ENCODE measurements at places on chromosomes 4 and X.

DNA sequence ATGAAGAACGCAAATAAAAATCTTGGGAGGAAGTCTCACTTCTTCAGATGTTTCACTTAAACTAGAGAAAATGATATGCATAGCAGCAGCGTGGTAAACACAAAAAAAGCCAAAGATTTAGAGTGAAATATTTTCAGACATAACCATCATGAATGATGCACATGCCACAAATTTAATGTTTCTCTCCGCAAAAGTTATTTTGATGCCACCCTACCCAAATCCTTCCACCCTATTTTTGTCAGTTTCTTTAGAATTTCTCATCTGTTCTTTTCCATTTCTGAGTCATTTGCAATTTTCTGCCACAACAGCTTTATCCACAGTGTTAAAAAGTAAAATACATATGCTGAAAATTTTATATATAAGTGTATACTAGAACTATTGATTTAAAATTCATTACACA, 1663.7 kb upstream of the ADGRL3 start:
- no peak for DNase-seq

DNA sequence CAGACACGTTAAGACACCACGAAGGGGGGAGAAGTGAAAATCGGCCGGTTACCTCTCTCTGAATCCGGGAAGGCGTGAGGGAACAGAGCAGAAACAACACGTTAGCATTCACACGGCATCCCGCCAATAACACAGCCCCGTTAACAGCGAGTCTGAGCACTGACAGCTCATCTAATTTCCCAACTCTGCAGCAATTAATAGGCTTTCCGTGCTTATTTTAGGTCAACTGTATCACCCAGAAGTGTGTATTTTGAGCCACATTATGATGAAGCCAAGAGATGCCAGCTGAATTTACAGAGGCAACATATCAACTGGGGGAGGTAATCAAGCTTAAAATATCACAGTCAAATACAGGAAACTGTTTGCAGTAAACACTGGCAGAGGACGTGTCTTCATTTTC, 92.6 kb downstream of the NSUN7 start:
- no peak for DNase-seq

DNA sequence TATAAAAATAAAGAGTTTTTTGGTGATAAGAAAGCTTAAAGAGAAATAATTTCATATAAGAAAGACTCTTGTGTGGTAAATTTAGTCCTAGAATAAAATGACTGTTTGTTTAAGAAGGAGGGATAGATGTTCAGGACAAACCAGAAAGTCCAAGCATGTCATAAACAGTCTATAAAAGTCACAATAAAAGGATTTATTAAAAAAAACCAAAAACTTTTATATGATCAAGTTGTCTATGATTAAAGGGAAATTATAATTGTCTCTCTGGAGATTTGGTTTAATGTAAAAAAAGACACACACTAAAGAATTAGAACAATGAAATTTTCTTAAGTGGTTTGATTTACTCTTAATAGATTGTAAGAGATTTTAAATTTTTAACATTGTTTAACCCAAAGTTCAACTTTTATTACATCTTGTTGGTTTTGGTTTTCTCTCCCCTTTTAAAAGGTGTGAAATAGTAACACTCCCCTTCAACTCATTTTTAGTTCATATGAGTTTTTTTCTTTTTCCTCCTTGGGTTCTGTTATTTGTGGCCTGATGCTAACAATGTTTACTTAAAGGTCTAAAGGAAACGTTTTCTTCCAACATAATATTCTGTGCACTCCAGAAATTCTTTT, 89.7 kb downstream of the PDHA2 start:
- DNase-seq: no peak

GRCh38 chr4:128866269-128866668, 56.8 kb downstream of the JADE1 start:
- no peak for DNase-seq

- DNase-seq: no peak
These were observed 63.9 kb downstream of the TRMT44 start for GRCh38 chr4:8504279-8505007.

GRCh38 chr4:108030332-108030731, 40.6 kb downstream of the HADH start:
- DNase-seq: no peak

DNA sequence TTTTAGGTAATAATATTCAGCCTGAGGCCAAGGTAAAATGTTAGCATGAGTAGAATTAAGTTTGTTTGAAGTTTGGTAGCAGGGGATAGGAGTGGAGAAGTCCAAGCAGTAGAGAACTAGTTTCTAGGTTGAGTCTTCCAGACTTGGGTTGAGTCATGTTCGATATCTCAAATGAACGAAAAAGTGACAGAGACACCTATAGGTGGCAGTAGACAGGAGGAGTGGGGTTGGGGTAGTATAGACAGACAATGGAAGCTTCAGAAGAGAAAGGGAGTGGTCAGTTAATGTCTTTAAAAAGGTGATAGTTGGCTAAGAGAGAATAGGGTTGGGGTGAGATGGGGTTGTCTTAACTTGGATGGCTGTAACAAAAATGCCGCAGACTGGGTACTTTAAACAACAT, 58.7 kb upstream of the EMCN start:
- DNase-seq: no peak

DNA sequence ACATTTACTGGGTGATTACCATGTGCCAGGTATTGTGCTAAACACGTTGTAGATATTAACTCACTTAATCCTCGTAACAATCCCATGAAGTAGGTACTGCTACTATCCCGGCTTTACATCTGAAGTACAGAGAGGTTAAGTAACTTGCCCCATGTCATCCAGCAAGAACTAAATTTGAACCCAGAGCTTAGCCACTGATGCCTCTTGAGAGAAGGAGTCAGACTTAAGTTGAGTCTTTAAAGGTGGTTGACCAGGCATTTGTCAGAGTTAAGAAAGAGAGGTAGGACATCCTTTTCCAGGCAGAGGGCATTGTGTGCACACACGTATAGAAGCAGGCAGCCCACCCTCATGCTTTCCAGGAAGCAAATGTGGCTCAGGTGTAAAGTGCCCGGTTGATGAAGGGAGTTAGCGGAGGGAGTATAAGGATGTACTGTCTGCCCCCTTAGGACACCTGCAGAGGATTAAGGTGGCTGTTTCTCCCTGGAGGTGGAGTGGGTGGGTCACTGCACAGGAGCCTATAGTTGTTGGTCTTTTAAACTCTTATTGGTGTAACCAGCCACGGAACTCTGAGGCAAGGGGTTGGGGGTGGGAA, 335 bp upstream of the CD38 start:
- DNase-seq: no peak

- DNase-seq: no peak
These were observed 65.0 kb downstream of the PHEX start for GRCh38 chrX:22097012-22097694.

DNA sequence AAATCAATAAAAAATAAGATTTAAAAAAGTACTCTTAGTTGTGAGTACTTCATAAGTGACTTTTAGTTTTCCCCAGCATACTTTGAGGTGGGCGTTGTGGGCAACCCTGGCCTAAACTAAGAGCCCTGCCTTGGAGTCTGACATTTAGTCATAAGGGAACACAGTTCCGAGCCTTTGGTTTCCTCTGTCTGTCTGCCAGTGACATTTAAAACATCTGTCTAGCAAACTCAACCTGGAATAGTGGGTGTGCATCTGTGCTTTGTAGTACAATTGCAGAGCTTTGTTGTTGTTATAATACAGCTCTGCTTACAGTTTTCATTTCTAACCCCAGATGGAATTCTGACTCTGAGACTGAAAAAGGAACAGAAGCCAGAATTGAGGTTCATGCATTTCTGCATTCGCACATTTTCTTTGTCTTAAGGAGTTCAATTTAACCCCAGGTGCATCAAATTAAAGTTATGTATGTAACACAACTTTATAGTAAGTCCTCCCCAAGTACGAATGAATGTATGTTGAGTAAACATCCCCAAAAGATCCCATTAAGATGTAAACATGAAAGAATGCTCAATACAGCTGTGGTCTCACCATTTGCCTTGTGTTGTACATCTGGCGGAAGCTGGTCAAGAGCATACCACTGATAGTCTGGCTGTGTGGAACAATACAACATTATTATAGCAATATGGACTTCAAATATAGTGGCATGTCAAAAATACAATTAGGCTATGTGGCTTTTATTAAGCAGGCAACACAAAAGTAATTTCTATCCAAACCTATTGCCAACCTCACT, 25.9 kb downstream of the TNIP3 start:
- no peak for DNase-seq

DNA sequence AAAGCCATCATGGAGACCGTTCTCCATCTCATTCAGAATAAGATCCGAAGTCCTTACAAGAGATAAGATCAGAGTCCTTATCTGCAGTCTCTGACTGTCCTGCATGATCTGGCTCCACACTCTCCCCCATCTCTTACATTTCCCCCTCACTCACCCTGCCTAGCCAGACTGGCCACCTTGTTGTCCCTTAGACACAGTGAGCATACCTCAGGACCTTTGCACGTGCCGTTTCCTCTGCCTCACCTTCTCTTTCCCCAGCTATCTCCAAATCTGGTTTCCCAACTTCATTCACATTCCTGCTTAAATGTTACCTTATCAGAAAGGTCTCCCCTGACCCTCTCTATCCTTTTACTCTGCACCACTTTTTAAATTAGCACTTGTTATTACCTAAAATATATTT, 44.0 kb downstream of the KLHL5 start:
- no peak for DNase-seq

- no peak for DNase-seq
These were observed 21.0 kb upstream of the TMSB15B start for GRCh38 chrX:103941201-103941975.

DNA sequence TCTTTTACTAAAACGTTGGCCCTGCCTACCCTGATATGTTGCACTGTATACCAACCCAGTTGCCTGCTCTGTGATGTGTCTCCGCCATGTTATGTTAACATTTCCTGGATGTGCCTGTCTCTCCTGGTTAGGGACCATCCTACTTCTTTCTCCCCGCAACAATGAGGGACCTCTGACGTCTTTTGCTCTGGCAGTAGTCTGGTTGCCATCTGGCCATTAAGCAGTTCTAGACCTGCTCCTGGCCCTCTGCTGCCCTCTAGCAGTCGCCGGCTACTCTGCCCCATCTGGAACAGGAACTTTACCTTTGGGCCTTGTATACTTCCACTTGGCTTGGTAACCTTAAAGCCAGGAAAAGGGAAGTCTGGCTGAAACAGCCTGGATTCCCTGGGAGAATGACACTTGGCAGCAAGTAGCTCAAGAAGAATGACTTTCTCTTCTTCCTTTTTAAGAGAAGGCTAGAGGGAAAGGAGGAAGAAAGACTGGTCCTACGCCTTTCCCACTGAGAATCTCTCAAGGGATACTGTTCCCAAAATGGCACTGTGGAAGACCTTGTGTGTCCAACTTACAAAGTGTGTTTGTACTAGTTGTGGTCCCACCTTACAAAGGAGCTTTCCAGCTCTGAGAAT, 63.5 kb downstream of the GPC3 start:
- DNase-seq: peak; percentile 1

- no peak for DNase-seq
These were observed 89.6 kb downstream of the RTL5 start for GRCh38 chrX:72041871-72042851.

GRCh38 chr4:76950052-76950955, 752 bp downstream of the SEPTIN11 start:
- no peak for DNase-seq

DNA sequence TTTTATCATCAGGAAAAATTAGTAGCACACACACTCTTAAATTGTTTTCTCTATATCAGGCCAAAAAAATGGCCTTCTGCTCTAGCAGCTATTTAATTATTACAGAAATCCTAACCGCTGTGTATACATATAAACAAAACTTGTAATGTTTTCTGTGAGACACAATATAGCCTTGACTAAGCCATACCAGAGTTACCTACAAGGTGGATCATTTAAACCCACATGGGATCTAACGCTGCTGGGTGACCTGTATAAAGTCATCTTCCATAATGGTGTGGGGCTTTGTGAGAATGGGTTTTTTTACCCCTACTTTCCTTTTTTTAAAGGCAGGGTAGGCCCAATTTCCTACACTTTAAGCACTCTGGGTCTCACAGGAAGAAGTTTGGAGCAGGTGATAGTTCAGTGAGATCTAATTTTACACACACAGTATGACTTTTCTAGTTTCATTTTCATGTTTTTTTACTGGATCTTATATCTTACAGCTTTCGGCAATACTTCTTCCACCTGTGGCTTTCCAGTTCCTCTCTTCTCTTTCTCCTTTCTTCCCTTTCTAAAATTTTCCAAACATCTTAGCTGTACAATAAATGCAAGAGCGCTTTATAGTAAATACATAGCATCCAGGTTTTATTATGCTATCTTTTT, 66.9 kb upstream of the MMAA start:
- no peak for DNase-seq

DNA sequence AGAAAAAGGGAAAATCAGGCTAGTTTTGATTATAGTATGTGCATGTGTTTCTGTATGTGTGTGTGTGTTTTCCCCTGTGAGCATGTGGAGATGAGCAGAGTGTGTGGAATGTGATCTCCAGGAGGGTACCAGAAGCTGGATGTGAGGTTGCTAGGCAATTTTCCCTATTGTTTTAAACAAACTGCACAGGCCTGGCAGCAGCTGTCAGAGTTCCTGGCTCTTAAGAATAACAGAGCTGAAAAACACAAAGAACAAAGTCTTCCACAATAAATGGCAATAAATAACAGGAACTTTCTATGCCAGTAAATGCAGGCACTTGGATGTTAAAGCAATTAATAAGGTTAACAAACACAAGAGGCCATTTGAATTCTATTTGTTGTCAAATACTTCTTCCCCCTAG, 344.6 kb upstream of the CTSO start:
- DNase-seq: no peak

- DNase-seq: no peak
These were observed 473.4 kb downstream of the INPP4B start for GRCh38 chr4:142372530-142373260.

GRCh38 chr4:188554413-188554812, 415.2 kb downstream of the TRIML1 start:
- no peak for DNase-seq

DNA sequence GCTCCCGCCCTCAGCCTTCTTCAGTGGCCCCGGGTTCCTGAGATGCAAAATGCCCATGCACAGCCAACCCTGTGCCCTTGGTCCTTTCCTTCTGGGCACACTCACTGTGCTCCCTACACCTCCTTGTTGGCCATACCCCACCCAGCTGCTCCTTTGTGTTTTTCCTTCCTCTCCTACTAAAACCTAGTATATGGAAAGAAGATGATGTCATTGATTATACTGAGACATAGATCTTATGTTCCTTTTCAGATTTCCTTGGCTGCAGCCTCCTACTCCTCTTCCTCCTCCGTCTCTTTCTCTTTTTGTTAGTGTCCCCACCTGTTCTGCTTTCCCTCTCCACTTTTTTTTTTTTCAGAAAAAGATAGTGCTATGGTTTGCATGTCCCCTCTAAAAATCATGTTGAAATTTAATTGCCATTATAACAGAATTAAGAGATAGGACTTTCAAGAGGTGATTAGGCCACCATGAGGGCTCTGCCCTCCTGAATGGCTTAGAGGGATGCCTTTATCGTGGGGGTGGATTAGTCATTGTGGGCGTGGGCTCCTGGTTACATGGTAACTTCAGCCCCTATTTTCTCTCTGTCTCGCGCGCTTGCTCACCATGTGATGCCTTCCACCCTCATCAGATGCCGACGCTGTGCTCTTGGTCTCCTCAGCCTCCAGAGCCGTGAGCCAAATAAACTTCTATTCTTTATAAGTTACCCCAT, 254.9 kb upstream of the GATB start:
- no peak for DNase-seq

Measured in stimulated activated CD4-positive, alpha-beta T cell treated with anti-CD3 and anti-CD28 coated beads, TNF-alpha, amount 100 ng/mL, for 1 hour (primary cell).